ENCODE measurements at places on chromosomes 6 and 20.

DNA sequence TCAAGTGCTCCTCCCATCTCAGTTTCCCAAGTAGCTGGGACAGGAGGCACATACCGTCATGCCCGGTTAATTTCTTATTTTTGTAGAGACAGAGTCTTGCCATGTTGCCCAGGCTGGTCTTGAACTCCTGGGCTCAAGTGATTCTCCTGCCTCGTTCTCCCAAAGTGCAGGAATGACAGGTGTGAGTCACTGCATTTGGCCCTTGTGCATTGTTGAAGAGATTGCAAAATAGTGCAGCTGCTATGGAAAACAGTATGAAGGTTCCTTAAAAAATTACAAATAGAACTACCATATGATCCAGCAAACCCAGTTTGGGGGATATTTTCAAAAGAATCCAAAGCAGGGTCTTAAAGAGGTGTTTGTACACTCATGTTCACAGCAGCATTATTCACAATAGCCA is 69.1 kb downstream of the GJA10 start:
- no peak for DNase-seq

DNA sequence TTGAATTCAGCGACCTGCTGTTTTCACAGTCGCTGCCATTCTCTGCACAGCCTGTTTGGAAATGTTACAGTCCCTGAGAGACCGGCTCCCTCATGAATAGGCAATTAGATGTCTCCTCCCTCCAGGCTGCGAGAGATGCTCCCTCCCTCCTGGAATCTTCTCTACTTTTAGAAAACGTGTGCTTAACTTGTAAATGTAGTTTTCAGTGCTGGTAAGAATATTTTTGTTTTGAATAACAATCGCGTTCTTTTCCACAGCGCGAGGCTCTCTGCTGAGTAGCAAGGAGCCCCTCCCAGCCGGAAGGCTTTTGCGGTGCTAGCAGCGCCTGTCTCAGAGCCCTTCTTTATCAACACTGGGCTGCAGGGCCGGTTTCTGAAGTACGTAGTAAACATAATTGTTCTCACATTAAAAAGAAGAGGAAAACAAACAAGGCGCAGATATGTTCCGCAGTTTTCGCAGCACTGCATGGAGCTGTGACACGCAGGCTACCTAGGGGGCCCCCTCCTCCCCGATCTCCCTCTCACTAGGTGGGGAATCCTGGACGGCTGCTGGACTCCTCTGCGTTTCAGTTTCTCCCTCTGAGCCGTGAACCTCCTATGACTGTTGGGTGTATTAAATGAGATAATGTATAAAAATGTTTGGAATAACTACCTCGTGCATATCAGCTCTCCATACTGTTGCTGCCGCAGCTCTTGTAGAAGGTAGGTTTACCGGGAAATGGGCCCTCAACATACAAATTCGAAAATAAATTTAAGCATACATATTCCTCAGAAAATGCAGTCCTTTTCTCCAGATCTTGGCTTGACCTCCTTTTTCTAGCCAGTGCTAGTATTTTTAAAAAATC is 79.0 kb upstream of the SPACA1 start:
- peak; percentile 47 for DNase-seq

GRCh38 chr6:13327691-13328075 is 654 bp downstream of the TBC1D7 start:
- DNase-seq, result no peak

GRCh38 chr6:73548458-73549446 is 27.9 kb upstream of the EEF1A1 start:
- no peak for DNase-seq

GRCh38 chr6:121951918-121952379 is 447.5 kb upstream of the HSF2 start:
- no peak for DNase-seq

DNA sequence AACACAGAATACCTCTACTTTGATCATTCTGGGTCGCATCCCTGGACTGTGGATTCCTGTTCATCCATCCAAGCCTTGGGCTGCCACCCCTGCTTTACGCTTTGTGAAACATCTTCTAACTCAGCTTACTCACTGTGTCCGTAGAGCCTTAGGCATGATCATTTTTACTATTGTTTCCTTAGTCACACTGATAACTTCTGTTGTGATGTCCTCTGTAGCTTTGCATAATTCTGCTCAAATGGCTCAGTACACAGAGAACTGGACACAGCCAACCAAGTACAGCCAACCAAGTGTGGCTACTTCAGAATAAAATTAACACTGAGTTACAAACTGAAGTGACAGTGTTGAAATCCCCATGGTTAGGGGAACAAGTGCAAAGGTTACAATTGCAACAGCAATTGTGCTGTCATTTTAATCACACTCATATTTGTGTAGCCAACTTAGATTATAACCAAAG is 8.6 kb upstream of the FKBP1A start:
- DNase-seq, result no peak

GRCh38 chr20:63919130-63919529 is 24.2 kb downstream of the DNAJC5 start:
- DNase-seq, result no peak

GRCh38 chr6:131381709-131382093 is 191.3 kb upstream of the ARG1 start:
- no peak for DNase-seq

DNA sequence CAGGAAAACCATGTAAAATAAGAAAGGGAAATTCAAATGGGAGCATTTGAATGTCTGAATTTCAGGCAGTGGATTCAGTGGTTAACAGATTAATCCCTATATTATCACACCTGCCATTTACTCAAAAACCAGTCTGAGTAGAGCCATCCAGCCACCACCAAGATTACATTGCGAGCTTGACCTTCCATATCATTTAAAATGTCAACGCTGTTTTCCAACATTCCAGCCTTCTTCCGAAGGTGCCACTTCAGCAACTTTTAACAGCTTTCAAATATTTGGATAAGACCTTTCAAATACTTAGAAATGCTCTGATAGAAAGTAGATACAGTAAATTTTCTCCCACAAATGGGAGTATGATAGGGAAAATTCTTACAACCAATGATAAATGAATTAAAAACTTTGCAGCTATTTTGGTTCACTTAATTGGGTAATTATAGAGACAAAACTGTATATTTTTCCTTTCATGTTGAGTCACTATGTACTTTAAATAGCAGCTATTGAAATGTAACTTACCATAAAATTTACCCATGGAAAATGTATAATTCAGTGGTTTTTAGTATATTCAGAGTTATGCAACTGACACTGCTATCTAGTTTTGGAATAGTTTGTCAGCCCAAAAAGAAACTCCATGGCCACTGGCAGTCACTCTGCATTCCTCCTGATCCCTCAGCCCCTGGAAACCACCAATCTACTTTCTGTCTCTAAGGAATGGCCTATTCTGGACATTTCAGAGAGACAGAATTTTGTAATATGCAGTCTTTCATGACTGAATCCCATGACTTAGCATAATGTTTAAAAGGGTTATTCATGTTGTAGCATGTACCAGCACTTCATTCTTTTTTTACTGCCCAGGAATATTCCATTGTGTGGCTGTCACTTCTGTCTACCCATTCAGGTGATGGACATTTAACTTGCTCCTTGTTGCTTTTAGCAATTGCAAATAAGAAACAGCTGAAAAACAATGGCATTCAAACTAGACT is 21.5 kb downstream of the EZR start:
- DNase-seq, result no peak

GRCh38 chr6:71879016-71879415 is 7.3 kb upstream of the RIMS1 start:
- no peak for DNase-seq

DNA sequence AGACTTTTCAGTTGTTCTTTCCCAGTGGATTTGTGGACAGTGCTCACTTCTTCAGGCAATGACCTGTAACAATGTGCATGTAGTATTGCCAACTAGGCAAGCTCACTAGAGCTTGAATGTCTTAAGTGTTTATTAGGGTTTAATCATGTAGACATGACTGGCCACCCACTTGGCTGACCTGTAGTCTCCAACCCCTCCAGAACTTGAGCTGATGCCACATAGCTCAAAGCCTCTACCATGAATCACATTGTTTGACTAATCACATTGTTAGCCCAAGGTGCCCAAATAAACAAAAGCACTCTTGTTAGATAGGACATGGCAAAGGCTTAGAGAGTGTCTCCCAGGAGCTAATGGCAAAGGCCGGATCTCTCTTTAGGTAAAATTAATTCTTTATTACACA is 272.7 kb downstream of the GRIK2 start:
- DNase-seq, result no peak

- peak; percentile 28 for DNase-seq
These were observed 18.5 kb downstream of the SNRPB start for GRCh38 chr20:2451939-2452732.

DNA sequence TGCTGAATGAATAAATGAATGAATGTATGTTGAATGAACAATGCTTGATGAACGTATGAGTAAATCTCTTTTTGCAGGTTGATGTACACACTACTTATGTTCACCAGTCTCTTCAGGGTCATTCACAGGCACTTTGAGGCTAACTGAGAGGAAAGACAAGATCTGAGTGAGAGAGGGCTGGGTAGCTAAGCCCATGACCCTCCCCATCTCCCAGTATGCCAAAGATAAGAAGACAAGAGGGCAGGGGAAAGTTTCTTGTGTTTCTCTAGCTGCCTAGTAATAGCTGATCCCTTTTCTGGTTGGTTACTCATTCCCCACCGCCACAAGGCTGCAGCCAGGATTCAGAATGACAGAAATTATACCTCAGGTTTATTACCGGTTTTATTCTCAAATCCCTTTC is 90.7 kb downstream of the CEP57L1 start:
- no peak for DNase-seq

- DNase-seq, result no peak
These were observed 12.9 kb downstream of the OR2J2 start for GRCh38 chr6:29183594-29183993.

GRCh38 chr6:144036064-144036834 is 28.2 kb upstream of the PLAGL1 start:
- DNase-seq, result peak; percentile 34

GRCh38 chr6:140095532-140095931 is 721.1 kb upstream of the CITED2 start:
- DNase-seq, result no peak

- DNase-seq, result no peak
These were observed 8.0 kb upstream of the IER3 start for GRCh38 chr6:30752157-30752927.

GRCh38 chr20:57768519-57768918 is 58.7 kb upstream of the PMEPA1 start:
- DNase-seq, result no peak

DNA sequence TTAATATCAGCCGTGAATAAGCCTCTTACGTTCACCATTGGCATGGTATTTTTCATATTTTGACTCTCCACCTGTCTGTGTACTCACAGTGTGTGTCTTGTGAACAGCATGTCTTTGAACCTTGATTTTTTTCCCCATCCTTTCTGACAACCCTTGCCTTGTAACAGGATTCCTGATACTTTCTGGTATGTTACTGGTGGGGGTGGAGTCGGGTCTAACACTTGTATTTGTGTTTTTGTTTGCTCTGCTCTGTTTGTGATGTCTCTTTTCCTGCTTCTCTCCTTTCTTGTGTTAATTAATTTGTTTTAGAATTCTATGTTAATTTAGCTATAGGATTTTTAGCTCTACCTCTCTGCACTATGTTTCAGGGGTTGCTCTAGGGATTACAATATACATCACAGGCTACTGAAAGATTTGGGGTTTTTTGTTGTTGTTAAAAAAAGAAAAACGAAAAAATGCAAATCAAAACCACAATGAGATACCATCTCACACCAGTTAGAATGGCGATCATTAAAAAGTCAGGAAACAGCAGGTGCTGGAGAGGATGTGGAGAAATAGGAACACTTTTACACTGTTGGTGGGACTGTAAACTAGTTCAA is 245.1 kb downstream of the CDH4 start:
- no peak for DNase-seq

GRCh38 chr6:148580442-148580841 is 166.4 kb upstream of the UST start:
- no peak for DNase-seq

- no peak for DNase-seq
These were observed 25.2 kb upstream of the TLDC2 start for GRCh38 chr20:36850759-36851158.

DNA sequence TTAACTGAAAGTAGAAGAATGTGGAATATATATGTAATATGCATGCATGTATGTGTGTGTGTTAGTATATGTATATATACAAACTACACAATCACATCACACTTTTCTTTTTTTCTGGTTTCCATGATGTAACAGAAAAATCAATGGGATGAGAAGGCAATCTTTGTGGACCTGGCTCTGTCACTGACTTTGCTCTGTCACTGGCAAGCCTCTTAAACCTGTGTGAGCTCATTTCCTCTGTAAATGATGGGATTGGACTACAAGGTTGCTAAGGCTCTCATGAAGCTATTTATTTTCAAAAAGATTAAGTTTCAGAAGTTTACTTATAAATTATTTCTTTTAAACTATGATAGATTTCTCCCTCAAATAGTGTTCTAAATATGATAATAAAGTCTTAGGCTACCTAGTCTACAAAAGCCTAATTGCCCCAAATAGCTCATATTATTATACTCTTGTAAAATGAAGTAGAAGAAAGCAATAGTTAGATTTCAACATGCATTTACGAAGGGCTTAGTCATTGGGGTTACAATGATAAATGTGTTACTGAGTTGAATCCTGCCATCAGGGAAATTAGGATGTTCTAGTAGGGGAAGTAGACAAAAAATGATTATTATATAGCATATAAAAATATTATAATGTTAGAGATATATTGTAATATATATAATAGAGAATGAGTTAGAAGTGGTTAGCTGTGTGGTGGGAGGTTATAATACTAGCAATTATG is 129.3 kb downstream of the AFG1L start:
- DNase-seq, result no peak

- no peak for DNase-seq
These were observed 9.8 kb downstream of the SDC4 start for GRCh38 chr20:45338121-45339030.

DNA sequence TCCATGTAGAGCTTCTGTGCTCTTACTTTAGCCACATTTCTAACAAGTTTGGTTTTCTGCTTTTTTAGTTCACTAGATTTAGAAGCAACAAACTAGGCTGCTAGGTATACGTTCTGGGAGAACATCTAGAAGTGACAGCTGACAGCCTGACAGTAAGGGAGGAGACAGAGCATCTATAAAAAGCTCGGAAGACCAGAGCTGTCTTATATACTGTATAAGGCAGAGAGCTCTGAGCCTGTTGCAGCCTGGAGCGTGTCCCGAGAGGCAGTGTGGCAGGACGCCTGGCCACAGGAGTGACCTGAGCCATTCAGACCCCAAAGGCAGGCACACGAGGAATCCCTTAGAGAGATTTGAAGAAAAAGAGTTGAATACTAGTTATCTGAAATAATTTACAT is 24.6 kb downstream of the PPP1R14C start:
- DNase-seq, result no peak

DNA sequence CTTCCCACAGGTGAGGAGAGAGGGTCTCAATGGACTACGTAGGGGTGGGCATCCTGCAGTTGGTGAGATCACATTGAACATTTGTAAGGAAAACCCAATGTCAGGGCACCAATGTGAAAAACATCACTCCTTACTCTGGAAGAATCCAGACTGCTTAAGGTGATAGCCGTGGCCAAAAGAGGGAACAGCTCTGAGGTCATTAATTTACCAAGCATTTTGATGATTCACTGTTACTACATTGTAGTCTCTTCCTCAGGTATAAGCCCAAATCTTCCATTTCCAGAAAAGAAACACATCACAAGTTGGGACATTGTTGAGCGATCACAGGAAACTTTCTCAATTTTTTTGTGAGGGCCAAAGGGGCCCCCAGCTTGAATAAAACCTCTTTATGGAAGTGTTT is 61.1 kb upstream of the SPTLC3 start:
- no peak for DNase-seq

Measured in right kidney (tissue), 9 donors.